ENCODE measurements at places on chromosomes 5 and 9.

GRCh38 chr5:98157368-98157767, 616.1 kb upstream of the RGMB start:
- no peak for DNase-seq

- DNase-seq, result no peak
These were observed 28.2 kb downstream of the WDR41 start for GRCh38 chr5:77463905-77464304.

DNA sequence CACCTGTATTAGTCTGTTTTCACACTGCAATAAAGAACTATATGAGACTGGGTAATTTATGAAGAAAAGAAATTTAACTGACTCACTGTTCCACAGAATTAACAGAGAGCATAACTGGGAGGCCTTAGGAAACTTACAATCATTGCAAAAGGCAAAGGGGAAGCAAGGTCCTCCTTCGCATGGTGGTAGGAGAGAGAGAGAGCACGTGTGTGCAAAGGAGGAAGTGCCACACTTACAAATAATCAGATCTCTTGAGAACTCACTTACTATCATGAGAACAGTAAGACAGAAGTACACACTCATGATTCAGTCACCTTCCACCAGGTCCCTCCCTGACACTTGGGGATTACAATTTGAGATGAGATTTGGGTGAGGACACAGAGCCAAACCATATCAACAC, 258.7 kb downstream of the TRIM32 start:
- no peak for DNase-seq

DNA sequence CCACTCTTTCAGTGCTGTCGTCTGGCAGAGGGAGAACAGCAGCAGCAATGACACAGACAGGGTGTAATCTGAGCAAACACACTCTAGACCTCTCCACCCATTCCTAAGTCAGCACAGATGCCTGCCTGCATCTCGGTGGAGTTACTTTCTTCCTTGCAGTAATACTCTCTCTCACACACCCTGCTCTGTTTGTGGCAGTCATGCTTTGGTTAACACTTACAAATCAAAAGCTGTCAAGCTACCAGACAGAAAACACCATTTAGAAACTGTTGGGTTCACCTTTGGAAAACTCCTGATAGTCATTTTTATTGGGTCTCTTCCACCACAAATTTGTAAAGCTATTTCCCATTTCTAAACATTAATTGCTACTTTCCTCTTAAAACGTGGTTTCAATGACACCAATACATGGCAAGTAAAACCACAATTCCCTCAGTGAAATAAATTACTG, 27.3 kb downstream of the LHFPL2 start:
- DNase-seq, result no peak

DNA sequence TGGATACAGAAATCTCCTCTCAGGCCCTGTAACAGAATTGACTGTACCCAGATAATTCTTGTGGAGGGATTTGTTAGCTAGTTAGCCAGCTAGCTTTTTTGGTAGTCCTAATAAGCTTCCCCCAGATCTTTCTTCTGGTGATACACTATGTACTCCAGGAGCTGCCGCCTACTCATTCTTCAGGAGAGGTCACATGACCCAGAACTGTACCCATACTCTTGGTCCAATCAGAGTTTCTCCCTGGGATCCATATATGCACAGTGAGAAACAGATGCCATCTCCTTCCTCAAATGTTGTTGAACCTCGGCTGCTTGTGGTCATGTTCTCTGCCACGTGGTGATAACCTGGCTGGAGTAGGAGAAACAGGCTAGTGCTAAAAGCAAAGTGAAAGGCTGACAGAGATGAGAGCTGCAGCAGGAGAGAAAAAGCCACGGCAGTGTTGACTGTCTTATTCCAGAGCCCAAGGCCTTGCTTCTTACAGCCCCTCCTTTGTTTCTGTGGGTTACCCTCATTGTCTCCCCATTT, 123.0 kb upstream of the RFX3 start:
- no peak for DNase-seq

GRCh38 chr5:131679911-131680310, 44.9 kb upstream of the RAPGEF6 start:
- DNase-seq, result no peak

DNA sequence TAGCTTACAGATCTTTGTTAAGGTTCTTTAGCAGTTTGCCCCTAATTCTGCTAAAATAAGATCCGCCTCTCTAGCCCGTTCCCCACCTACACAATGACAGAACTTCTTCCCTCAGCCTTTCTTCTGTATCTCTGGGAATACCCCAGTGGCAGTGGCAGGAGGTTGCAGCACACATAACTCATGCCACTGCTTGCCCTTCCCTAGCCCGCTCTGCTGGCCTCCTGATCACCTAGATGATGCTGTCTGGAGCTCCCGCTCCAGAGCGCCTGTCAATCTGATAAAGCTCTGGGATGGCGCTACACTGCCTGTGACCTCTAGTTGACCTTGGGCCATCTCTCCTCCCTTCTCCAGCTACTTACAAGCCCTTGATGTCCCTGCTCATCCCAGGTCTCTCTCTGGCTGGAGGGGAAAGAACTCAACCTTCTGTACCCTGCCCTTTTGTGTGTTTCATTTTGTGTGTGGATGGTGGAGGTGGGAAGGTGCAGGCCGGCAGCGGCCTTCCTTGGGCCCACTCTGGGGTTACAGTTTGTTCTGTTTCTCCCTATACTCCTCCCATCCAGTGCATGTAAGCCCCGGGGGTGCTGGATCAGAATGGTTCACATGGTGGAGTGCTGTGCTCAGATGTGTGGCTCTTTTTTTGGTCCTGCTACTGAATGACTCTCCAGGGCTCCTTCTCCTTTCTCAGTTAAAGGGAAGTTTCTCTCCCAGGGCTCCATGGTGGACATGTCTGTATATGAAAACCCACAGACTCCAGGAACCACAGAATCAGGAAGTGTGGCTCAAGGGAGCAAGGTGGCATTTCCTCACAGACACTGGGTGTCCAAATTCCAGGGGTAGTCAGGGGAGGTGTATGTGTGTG, 29.1 kb downstream of the MTX3 start:
- no peak for DNase-seq

GRCh38 chr5:120735076-120735475, 271.0 kb downstream of the PRR16 start:
- no peak for DNase-seq

DNA sequence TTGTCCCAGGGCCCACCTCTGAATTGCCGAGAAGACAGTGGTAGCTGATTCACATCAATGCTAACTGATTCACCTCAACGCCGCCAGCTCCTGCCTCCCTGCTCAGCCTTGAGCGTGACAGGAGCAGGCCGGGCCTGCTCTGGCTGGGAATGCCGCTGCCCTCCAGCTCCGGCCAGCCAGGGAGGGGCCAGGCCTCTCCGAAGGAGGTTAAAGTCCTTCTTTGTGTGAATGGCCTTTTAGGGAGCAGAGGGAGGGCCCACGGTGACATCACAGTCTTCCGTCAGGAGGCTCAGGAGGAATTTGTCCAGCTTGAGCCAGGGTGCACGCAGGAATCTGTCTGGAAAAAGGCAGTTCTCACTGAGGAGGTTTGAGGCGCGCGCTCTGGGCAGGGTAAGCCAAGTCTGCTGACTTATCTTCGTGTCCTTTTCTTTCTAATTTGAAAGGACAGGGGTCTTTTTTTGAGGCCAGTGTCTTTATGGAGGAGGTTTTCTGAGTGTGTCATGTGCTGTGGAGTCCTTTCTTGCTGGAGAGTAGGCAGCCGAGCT, 82.7 kb downstream of the C9orf152 start:
- DNase-seq, result peak; percentile 89

GRCh38 chr9:76438841-76439588, 20.0 kb upstream of the GCNT1 start:
- no peak for DNase-seq

DNA sequence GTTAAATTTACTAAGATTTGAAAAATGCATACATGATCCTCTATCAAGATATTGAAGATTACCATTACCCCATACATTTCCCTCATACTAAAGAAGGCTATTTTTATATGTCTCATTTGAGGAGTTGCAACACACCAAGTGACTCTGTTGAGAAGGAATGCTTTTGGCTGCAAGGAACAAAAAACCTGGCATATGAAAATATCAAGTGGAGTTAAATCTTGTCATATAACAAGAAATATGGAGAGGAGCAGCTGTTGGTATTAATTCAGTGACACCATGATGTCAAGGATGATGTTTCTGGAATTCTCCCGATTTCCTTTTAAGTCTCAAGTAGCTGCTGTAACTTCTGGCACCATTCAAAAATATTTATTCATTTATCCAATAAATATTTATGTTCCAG, 193.8 kb downstream of the CSNK1G3 start:
- no peak for DNase-seq

DNA sequence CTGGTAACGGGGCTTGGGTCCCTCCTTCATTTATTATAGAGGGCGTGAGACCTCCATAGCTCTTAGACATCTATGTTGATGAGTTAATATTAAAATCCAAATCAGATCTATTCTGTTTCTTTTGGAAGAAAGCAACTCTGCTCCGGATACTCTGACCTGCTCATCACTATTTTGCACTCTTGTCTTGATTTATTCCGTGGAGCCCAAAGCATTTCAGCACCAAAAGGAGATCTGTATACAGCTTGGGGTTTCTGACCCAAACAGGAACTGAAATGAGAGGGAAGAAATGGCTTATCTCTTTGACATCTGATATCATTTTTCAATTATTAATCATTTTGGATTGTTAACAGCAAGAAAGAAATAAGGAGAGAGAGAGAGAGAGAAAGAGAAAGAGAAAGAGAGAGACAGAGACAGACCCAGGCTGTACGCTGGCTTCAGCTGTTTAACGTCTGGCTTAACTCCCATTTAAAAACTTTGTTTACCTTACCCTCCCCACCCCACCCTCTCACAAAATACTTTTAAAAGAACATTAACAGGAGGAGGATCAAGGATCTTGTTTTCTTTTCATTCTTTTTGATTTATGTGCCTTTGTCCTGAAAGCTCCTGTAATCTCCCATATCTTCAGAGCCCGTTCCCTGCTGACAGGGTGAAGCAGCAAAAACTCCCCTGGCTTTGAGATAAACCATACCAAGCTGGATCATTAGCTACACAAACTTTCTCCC, 231.4 kb upstream of the TUT7 start:
- no peak for DNase-seq

- no peak for DNase-seq
These were observed 24.3 kb upstream of the FUBP3 start for GRCh38 chr9:130555061-130555460.

DNA sequence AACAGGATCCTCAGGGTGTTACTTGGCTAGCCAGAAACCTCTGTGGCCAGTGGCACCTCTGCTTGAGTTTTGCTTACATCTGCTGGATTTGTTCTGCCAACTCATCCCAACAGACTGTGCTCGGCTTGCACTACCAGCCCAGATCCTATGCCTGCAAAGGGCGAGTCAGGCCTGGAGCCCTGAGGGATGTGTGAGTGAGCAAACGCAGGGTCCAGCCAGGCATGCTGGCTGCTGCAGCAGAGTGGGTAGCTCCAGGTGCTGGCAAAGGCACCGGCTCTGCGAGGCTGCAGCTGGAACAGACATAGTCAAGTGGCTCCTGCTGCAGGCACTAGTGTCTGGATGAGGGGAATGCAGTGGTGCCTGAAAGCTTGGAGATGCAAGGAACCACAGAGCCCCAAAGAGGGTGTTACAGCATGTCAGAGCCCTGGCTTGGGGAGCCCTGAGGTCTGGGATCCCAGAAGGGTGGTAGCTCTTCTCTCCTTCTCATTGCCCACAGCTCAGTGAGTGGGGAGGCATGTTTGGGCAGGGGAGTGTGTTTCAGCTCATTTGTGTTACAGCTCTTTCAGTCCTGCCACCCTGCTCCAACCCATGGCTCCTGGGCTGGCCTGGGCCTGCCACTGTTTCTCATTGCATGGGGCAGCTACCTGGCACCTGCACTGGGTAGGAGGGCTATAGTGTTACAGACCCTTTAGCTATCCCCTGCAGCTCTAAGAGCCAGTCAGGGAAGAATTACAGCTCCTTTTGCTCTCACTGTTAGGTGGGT, 332.6 kb downstream of the TAF11L14 start:
- no peak for DNase-seq

DNA sequence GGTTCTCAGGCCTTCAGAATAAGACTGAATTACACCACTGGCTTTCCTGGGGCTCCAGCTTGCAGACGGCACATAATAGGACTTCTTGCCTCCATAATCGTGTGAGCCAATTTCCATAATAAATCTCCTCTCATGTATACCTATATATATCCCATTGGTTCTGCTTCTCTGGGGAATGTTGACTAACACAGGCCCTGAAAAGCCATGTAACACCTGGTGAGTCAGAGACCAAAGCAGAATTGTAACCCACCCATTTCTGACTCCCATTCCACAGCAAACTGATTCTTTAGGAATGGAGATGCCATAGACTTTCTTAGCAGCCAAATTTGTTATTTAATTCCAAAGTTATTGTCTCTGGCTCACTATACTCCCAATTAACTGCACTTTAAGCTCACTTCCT, 85.4 kb upstream of the AGXT2 start:
- DNase-seq, result no peak

DNA sequence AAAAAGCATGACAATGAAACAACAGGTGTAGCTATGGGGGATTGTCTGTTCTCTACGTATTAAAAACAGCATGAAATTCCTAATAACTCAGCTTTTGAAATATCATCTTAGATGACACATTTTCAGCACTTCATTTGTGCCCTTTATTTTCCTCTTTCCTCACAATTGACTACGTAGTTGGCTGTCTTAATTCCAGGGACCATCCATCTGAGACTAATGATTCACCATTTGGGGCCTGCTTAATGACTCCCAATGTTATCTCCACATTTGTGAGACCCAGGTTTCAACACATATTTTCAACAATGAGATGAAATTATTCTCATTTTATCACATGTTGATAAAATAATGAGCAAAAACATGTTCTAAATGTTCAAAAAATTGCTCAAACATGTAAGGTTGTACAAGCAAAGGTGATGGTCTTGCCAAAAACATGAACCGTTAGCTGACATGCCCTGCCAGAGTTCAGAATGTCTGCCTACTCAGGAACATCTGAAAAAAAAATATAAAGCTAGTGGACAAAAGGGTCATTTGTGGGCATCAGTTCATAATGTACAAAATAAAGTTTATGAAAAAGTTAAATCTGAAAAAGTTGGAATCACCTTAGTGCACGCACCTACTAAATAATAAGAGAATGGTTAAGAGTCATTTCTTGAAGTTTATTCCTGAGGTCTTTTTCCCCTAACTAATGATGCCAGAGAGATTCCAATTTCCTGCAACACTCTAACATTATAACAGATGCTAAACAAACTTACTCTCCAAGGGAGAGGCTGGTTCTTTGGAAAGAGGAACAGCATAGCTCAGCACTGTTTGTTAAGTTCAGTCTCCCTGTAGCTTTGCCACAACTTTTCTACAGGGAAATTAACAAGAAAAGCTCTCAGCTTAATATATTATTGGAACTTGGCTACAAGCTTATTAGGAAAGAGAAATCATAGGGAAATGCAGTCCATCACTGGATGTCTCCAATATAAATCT, 275.5 kb downstream of the SPOCK1 start:
- DNase-seq, result no peak

- no peak for DNase-seq
These were observed 91.8 kb upstream of the GPR151 start for GRCh38 chr5:146607659-146608332.

GRCh38 chr9:126775926-126776325, 28.9 kb upstream of the ZBTB43 start:
- DNase-seq, result no peak

Data from ovary (tissue), 10 donors.